WTC11 (cell line): ENCODE measurements at places on chromosomes 7 and 10.
A peak's percentile ranks its signal among the peaks of the same experiment; 100 is the strongest.

GRCh38 chr10:62019685-62020359, 118.3 kb downstream of the ARID5B start:
- DNase-seq = no peak

DNA sequence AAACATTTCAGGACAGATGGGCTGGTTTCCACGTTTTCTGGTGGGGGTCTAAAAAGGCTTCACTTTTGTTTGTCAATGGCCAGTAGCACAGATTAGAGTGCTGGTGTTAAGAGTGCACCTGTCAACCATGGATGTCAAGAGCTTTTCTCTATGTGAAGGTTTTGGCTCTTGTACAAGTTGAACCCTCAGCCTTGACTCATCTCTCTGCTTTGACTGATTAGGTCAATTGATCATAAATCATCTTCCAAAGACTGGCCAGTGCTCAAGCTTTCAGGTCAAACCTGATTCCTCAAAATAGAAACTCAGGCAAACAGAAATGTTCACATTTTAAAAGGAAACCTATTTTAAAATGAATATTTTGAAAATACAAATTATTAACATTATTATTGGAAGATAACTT, 59.6 kb upstream of the SP4 start:
- DNase-seq = no peak

DNA sequence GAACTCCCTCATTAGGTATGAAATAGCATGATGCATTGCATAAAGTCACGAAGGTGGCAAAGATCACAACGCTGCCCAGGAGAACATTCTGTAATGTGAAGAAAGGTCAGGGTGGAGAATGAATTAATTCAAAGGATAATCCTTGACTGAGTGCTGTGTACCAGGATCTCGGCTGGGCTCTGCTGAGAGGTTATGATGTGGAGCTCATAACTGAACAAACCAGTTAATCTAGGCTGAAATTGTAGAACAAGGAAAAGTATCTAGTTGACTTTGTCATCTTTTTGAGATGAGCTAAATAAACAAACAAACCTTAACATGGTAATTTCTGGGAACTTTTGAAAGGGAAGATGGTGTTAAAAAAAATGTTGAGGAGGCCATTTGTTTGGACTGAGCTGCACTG, 6.1 kb downstream of the MSMB start:
- no peak for DNase-seq

DNA sequence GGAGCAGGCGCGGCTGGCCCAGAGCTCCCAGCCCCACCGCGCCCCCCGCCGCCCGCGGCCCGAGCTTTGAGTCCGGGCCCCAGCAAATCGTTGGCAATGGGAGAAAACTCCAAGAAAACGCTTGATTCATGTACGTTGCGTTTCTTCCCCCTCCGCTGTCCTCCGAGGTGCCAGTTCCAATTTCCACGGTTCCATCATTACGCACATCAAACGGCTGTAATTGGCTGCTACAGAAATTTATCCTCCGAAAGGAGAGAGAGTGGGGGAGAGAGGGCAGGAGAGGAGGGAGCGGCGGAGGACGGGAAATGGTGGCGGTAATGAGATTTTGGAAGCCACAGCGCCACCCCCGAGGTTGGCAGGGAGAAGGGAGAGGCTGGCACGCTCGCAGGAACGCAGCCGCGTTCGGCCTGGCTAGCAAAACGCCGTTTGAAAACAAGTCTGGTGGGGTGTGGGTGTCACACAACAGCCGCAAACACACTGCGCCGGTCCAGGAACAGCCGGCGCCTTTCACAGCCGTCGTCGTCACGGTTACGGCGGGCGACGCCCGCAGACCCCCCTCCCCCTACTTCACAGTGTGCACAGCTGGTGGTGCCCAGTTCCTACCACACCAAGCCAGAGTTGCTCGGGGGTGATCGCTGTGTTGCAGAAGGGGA, 57.5 kb downstream of the UNCX start:
- no peak for DNase-seq

GRCh38 chr10:132709471-132709951, 76.4 kb downstream of the NKX6-2 start:
- no peak for DNase-seq

GRCh38 chr10:30124704-30125103, 65.3 kb upstream of the JCAD start:
- DNase-seq = no peak

- no peak for DNase-seq
Measured at GRCh38 chr10:73893426-73893825, 17.5 kb upstream of the PLAU start.

DNA sequence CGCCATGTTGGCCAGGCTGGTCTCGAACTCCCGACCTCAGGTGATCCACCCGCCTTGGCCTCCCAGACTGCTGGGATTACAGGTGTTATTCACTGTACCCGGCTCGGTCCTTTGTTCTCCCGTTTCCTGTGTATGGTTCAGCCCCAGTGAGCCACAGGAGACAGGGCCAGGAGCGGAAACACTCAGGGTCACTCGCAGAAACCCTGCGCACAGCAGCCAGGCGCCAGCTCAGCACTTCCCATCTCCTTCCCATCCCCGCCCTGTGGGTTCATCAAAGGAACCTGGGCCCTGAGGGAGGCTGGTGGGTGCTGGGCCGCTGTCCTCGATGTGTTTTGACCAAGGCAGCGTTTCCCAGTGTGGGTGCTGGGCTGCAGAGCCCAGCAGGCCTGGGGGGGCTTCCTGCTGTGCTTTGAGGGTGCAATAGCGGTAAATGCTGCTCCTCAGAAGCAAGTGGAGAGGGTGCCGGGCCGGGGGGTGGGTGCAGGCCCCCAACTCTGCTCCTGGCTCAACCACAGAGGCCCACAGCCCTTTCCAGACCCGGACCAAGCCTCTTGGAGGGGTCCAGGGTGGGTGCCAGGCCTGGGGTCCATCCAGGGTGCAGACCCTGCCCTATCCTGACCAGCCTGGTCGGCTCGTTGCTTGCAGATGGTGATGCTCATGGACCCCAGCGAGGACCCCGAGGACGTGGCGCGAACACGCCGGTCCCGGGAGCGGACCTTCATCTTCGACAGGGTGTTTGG, 15.3 kb upstream of the CHST12 start:
- DNase-seq = no peak

DNA sequence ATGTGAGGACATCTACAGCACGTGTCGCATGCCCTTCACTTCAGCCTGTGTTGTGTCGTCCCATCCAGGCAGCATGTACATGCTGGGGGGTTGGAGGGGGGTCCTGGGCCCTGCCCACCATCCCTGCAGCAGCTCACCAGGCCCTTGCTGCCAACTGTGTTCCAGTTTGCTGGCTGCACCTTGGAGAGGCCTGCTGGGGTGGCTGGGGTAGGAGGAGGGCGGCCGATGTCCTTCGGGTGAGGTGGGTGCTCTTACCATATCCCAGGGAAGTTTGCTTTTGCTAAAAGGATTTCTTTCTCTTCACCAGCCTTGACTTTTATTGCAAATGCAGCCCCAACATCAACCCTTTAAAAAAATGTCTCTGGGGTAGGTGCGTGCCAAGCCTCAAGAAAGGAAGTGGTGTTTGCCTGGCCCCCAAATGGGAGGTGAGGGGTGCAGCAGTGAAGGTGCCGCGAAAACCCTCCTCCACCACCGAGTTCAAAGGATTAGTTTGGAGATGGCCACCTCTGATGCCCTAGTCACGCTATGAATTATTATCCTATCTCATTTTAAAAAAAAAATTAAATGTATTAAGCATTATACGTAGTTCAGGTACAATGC, 165.8 kb upstream of the KLF6 start:
- no peak for DNase-seq

DNA sequence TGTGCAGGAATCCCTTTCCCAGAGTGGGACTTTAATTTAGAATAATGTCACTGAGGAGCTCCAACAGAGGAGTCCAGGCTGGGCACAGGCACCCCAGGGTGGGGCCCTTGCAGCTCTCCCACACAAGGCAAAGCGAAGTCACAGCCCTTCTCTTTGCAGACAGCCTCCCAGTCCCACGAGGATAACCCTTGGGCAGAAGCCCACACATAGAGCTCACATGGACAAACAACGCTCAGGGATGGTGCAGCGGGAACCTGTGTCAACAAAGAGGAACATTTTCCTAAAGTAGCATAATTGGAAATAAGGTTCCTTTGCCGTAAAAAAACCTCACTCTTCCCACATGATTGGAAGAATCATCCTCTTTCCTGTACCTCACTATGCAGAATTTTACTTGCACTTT, 29.3 kb upstream of the GGCT start:
- DNase-seq = no peak

- no peak for DNase-seq
Measured at GRCh38 chr10:26858707-26859034, 2.1 kb downstream of the ABI1 start.

DNA sequence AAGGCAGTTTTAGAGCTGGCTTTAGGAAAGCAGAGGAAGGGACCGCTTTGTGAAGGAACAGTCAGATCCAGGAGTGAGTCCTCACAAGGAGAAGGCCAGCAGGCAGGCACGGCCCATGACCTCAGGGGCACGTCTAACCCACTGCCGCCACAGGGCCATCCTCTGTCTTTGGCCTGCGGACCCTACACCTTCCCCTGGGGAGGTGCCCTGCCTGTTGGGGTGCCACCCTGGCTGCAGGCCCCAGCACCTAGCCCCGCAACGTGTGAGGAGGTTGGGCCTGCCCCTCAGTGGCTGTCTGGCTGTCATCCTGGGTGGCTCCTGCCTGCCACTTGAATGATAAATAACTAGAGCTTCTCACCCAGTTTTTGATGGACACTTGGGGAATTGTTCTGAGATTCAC, 31.0 kb upstream of the TRIM8 start:
- DNase-seq = no peak

DNA sequence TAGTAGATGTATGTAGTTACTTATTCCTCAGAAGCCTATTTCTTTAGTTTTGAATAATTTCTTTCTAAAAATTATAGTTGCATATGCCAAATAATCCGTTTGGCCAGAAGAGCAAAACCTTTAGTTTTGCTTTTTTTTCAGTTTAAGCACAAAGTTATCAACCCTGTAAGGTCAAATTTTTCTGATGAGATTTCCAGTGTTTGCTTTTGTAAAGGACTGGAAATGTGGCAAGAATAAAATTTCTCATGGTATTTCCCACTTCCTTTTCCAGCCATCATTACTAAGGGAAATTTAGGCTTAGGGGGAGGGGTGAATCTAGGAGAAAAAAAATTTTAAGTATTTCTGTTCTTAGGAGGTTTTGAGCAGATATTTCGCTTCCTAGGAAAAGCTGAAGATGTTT, 7.6 kb downstream of the CALD1 start:
- DNase-seq = no peak

DNA sequence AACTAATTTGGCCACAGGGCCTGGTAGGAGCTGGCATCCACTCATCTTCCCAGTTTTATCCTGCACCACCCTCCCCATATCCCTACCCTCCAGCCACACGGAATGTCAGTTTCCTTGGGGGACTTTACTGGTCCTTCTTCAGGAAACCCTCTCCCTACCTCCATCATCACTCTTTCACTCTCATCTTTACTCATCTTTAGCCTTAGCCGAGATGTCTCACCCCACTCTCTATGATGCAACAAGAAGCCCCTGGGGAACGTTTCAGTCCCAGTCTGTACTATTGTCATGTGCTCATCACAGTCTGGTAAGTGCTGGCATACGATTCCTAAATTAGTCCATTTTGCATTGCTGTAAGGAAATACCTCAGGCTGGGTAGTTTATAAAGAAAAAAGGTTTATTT, 34.9 kb upstream of the TMEM248 start:
- no peak for DNase-seq

- DNase-seq = peak; percentile 40
Measured at GRCh38 chr7:64574540-64575099, 11.7 kb upstream of the ZNF680 start.

DNA sequence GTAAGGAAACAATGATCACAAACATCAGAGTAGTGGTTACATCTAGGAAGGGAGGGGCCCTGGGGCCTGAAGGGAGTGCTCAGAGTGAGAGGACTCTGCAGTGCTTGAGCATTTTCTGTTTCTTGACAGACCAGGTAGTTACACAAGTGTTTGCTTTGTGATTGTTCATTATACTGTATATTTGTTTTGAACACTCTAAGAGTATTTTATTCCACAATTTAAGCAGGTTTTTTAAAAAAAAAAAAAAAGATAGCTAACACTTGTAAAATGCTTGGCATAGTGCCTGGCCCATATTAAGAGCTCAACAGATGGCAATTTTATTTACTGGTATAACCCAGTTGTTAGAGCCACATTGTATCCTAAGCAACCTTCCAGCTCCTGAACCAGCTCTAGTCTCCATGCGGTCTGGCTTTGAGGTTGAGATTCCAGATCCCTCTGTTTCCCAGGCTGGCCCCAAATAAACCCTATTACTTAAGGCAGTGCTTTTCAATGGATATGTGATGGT, 20.1 kb upstream of the ATXN7L1 start:
- DNase-seq = no peak

GRCh38 chr7:13982940-13983677, 6.4 kb downstream of the ETV1 start:
- no peak for DNase-seq

DNA sequence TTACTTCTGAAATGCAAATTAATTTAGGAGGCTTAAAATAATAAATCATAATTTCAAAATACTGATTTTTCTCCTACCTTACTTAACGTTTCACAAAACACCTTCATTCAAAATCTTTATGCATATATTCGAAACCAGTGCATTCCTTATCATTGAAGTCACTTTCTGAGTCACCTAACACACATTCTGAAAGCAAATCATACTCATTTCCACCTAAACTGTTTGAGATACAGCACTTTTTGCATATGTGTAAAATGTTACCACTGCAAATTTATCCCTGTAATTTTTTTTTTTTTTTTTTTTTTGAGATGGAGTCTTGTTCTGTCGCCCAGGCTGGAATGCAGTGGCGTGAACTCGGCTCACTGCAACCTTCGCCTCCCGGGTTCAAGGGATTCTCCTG, 15.7 kb downstream of the PPP3CB start:
- DNase-seq = no peak

- DNase-seq = no peak
Measured at GRCh38 chr10:8628351-8628750, 573.9 kb downstream of the GATA3 start.

GRCh38 chr7:151204383-151205032, 5.8 kb downstream of the H2BK1 start:
- no peak for DNase-seq

GRCh38 chr7:158582089-158582456, 5.5 kb downstream of the PTPRN2 start:
- DNase-seq = no peak

DNA sequence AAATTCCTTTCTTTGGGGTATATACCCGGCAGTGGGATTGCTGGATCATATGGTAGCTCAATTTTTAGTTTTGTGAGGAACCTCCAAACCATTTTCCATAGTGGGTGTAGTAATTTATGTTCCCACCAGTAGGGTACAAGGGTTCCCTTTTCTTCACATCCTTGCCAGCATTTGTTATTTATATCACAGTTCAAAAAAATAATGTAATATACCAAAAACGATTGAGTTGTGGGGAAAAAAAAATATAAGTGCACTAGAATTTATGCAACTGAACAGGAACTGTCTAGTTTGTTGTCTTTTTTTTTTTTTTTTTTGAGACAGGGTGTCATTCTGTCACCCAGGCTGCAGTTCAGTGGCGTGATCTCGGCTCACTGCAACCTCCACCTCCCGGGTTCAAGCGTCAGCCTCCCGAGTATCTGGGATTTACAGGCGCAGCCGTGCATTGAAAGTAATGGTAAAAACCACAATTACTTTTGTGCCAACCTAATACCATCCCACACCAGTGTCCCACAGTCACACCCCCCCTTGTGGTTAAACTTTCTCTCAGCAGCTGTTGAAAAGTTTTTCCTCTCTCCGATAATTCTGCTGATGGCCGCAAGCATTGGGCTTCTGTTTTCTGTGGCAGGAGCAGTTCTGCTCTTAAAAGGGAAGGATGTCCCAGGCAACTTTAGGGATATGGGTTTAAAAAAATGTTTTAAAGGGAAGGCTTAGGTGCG, 6.8 kb upstream of the LAT2 start:
- no peak for DNase-seq
